ENCODE measurements at places on chromosomes 13 and 19.

DNA sequence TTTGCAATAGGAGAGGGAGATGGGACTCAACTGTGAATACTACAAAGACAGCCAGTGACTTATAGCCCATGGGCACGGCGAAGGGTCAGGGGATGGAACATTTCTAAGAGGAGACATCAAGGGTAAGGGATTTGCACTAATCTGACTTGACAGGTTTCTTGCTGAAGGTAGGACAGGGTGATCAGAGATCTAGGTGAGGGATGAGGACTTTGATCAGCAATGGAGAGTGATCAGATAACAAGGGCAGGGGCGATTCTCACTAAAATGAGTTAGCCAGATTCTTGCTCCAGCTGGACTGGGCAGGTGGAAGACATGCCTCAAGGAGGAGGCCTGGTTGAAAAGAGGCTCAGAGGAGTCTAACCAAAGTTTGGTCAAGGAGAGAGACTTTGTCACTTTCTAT lies 209.2 kb downstream of the SLC7A1 start:
- DNase-seq, result no peak

- no peak for DNase-seq
Observed at GRCh38 chr13:46495651-46496050, 57.3 kb upstream of the LRCH1 start.

- no peak for DNase-seq
Observed at GRCh38 chr19:51002542-51003311, 1.3 kb upstream of the KLK8 start.

DNA sequence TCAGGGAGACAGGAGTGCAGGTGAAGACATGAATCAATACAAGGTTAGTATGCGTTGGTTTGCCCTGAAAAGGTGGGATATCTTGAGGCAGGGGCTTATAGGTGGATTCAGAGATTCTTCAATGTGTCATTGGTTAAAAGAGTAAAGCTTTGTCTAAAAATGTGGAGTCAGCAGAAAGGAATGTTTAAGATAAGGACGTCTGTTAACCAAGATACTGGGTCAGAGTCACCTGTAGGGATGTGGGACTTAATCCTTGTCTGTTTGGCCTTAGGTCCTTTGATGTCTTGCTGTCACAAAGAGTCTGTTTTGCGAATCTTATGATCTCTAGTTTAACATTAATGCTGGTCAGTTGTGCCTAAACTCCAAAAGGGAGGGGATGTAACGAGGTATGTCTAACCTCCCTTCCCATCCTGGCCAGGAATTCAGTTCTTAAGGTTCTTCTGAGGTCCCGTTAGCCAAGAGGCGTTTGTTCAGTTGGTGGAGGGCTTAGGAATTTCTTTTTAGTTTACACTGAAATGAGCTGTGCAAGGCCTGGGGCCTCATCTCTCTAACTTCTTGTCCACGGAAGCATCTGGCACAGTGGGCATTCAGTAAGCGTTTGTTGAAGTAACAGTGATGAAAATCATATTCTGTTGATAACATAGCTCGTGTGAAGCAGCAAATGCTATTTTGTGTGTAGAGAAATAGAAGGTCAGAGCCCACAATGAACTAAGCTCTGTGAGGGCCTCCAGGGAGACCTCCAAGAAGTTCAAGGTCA lies 96.2 kb upstream of the RNF113B start:
- DNase-seq, result no peak

- no peak for DNase-seq
Observed at GRCh38 chr13:111298214-111298975, 22.0 kb upstream of the TEX29 start.

DNA sequence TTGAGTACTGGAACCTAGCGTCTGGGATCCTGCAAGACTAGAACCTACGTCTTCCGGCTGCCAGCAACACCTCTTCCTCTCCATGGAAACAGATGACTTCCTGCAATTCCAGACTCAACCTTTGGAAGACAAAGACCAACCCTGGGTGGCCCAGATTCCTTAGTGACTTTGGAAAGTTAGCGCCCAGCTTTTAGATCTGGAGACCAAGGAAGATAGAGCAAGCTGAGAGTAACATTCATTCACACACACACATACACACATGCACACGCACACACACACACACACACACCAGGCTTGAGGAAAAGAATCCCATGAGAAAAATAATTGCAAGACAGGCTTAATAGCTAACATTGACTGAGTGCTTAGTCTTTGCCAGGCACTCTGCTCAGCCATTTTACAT lies 788.9 kb downstream of the UQCRFS1 start:
- DNase-seq, result no peak

DNA sequence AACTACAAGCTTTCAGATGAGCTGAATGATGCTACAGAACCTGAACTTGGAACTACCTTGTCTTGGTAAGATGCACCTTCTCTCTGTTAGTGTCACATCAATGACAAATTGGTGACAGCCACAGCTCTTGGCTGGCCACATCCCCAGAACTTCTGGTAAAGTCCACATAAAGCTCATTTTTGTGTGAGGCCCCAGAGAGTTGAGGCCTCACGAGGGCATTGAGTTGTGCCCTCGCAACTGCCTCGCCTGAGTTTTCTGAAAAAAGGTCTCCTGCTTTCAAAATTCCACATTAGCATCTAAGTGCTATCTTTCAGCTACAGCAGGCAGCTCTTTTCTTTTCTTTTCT lies 42.6 kb downstream of the MRPL57 start:
- DNase-seq, result no peak

DNA sequence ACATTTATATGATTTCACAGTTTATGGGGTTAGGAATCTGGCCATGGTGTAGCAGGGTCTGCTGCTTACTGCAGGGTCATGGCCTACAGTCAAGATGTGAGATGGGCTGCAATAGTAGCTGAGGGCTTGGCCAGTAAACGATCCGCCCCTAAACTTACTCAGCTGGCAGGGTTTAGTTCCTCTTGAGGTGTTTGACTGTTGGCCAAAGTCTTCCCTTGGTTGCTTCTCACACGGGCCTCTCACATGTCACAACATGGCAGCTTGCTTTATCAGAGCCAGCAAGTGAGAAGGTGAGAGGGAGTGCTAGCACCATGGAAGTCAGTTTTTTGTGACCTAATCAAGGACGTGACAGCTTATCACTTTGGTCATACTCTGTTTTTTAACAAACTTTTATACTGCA lies 77.1 kb downstream of the DNAJC3 start:
- DNase-seq, result no peak

DNA sequence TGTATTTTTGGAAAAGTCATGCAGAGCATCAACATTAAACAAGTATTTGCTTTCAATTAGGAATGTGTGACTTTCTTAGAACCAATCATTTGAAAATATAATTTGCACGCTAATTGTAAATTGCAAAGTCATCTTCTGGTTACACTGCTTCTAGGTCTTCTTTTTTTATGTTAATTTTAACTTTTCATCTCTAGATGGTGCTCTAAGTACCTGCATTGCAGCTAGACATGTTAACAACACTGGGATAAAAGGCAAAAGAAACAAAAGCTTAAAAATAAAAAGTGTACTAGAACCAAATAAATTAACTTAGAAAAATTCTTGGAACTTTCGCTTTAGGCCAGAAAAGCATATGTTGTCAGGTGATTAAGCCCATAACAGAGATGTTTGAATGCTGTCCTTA lies 2758.2 kb downstream of the PCDH9 start:
- DNase-seq, result no peak

DNA sequence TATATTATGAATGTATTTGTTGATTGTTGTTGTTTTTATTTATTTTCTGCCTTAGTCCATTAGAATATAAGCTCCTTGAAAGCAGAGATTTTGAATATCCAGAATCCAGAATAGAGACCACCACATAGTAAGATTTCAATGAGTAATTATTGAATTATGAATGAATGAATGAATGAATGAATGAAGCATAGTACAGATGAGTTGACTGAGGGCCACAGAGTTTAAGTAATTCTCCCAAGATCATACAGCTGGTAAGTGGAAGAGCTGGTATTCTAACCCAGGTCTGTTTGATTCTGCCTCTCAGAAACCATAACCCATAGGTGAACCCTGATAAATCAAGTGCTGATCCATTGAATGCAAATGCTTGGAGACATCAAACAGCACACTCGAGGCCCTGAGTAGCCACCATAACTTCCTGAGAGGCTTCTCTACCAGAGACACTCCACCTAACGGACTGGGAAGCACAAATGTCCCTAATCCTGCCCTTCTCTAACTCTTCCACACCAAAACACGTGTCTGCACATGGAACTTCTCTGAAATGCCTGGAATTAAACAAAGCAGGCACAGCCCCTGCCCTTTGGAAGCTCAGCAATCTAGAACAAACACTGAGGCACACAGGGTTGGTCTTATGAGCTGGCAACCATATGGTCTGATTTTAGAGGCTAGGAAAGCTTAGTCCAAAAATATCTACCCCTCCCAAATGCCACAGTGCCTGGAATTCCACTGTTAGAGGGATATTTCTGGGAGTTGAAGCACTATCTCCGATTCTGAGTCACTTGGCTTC lies 190.1 kb downstream of the FOXO1 start:
- DNase-seq, result no peak

DNA sequence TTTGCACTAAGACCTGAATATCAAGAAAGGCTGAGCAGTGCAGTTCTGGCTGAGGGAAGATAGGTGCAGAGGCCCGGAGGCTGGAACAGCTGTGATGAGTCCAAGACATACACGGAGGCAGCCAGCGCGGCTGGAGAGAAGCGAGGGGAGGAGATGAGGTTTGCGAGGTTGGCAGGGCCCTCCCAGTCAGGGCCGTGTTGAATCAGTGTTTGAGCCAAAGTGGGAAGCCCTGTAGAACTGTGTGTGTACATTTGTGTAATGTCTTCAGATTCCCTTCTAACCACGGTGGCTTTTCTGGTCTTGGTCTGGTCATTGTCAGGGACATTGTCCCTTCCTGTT lies 34.9 kb downstream of the PAK4 start:
- DNase-seq, result no peak

GRCh38 chr19:48962029-48962848 lies 2.9 kb upstream of the FTL start:
- DNase-seq, result peak; percentile 25

GRCh38 chr19:47188507-47189033 lies 42.4 kb downstream of the BBC3 start:
- no peak for DNase-seq

DNA sequence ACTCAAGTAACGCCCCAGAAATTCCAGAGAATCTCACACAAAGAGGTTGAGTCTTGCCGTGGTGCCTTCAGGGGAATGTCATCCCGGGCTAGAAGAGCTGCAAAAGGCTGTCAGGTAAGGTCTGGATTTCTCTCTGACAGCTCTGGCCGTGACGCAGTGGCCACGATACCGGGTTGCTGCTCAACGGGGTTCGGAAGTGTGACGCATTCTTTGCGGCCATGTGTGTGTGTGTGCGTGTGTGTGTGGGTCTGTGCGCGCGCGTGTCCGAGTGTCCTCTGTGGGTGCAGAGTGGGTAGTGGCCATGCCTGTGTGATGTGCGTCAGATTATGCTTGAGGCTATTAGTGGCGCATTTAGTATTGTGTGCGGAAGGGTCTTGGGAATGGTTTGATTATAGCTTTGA lies 306 bp downstream of the ZNF540 start:
- peak; percentile 41 for DNase-seq

- DNase-seq, result no peak
Observed at GRCh38 chr19:39349326-39349725, 7.1 kb downstream of the SAMD4B start.
